Umbilical cord (tissue), 2 donors: ENCODE measurements at places on chromosomes 1 and 21.
A peak's percentile ranks its signal among the peaks of the same experiment; 100 is the strongest.

DNA sequence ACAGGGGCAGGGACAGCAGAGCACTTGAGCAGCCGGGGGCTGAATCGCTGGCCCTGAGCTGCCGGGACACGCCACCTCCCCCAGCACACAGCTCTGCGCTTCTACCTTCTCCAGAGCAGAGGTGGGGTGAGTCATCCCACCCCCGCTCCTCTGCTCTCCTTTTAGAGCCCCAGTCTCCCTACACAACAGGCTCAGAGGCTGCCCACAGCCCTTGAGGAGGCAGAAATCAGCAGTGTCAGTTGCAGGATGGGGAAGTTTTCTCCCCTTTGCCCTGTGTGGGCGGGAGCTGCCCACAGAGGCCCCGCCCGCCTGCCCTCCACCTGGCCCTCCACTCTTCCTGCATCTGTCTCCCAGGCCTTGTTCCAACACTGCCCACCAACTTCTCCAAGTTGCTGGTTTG is 94.6 kb downstream of the STUM start:
- no peak for DNase-seq

DNA sequence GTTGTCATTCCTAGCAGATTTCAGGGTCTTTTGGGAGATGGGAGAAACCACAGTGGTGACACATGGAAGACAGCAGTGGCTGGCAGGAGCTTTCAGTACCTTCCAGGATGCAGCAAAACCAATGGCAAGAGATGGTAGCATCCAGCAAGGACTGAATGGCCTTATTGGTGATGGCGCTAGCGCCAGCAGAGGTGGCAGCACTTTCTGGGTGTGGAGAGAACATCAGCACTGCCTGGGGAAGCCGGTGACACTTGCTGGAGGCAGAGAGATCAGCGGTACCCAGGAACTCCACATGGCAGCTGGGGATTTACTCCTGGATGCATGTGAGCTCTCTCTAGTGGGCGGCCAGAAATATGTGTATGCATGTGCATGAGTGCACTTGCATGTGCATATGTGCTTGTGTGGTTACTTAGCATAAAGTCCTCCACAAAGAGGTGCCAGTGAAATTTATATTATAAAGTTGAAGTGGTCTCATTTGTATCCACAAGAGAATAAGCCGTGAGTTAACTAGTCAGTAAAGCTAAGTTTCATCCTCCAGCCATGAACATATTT is 364.7 kb downstream of the LMX1A start:
- DNase-seq = no peak

GRCh38 chr21:41387824-41388223 is 26.0 kb downstream of the MX2 start:
- DNase-seq = no peak

DNA sequence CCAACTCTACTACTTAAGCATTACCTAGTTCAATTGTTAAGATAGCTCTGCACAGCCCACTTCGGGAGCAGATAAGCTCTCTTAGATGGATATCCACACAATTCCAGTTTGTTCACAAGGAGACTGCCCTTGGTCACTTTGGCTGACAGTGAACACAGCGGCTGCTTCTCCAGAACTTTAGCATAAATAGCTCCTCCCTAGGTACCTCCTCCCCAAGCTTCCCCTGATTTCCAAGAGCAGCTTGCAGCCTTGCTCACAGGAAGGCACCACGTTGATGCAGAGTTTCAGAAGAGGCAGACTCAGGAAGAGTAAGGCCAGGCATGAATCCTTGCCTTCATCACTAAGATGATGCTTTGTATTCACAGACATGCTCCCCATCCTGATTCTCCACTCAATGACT is 24.7 kb downstream of the TFF3 start:
- no peak for DNase-seq

DNA sequence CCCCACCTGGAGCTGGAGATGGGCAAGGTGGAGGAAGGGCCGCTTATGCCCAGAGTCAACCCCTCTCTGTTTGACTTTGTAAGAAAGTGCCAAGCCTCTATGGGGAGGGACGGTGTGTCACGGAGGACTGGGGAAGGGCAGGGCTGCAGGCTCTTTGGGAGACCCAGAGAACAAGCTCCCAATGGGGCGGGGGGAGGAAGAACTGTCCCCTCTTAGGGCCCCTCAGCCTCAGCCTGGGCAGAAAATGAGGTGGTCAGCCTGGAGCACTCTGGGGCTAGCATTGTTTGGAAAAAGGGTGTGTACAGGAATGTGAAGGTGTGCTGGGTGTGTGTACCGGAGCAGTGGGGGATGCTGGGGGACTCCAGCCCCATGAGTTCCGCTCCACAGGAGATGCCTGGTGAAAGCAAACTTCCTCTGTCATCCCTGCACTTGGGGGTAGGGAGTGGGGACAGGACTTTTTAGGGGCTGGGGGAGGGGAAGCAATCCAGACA is 1.2 kb upstream of the INAVA start:
- peak; percentile 7 for DNase-seq

- peak; percentile 79 for DNase-seq
Measured at GRCh38 chr1:55310505-55310971, 95.4 kb upstream of the USP24 start.

DNA sequence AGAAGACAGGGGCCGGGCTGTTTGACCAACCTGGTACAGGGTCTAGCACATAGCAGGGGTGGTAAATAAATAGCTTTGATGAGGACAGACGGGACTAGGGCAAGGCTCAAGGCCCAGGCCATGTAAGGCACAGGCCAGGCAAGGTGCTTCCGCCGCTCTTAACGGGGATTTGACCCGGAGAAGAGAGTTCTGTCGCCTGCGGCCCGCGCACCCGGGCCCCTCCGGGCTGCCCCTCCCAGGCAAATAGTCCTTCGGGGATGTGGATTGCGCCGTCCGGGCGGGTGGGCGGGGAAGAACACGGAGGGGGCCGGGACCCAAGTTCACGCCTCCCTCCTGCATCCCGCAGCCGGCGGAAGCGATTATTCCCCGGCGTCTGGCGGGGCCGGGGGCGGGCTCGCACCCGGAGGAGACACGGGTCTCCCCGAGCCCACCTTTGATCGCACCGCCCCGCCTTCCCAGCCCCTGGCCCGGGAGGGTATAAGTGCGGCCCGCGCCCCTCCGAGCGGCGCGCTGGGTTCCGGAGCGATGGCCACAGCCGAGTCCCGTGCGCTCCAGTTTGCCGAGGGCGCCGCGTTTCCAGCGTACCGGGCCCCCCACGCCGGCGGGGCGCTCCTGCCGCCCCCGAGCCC is at the start of gene MIXL1:
TSS of gene MIXL1 (plus strand) at position 508 of the 629 bp plus-strand sequence. CDS start at position 526, 18 bp downstream.
- no peak for DNase-seq

GRCh38 chr1:85274969-85275453 is 1.4 kb downstream of the BCL10 start:
- peak; percentile 64 for DNase-seq

GRCh38 chr1:84148758-84149157 is 4.7 kb downstream of the PRKACB start:
- DNase-seq = no peak

DNA sequence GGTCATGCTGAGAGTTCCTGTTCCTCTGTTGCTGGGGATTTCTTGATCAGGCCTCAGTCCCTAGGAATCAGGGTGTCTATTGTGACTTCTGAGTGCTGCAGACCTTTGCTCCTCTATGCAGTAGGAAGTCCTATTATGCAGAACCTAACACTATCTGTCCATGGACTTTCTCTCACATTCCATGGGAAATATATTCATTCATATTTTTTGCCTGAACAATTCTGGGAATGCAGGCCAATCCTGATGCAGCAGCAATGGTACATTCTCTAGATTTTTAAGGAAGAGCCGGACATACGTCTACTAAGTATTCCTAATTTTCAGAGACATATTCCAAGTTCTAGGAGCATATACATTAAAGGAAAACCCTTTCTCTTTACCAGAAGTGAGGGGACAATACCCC is 61.1 kb upstream of the C1orf87 start:
- no peak for DNase-seq

DNA sequence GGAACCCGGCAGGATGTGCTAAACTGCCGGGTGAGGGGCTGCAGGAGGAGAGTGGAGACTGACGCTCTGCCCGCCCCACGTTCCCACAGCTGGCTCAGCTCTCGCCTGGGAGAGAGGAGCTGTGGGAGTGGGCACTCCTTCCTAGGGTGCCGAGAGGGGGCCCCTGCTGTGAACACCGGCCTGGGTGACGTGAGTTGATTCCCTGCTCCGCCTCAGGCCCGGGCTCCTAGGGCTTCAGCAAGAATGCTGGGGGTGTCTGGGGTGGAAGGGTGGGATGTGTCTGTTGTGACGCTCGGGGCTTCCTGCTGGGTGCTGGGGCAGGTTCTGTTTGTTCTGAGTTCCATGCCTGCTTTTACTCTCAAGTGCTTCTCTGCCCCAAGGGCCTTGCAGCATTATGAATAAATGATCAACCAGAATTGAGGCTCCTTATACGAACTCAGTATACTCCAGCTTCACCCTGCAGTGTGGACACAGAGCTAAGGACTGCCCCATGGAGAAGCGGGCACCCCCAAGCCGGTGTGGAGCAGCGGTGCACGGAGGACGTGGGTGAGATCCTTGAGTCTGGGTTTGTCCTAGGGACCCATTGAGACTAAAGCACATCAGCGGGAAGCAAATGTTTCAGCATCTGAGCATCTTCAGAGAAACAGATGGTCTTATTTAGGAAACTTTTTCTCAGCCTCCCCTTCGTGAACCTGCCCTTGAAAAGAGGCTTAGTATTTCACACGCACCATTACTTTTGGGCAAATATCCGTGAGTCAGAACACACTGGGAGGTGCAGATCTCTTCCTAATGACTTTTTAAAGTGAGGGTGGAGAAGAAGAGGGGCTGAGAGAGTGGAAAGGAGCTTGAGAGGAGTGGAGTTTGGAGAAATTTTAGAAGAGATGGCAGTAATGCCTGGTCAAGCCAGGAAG is 41.7 kb downstream of the SYT6 start:
- no peak for DNase-seq

DNA sequence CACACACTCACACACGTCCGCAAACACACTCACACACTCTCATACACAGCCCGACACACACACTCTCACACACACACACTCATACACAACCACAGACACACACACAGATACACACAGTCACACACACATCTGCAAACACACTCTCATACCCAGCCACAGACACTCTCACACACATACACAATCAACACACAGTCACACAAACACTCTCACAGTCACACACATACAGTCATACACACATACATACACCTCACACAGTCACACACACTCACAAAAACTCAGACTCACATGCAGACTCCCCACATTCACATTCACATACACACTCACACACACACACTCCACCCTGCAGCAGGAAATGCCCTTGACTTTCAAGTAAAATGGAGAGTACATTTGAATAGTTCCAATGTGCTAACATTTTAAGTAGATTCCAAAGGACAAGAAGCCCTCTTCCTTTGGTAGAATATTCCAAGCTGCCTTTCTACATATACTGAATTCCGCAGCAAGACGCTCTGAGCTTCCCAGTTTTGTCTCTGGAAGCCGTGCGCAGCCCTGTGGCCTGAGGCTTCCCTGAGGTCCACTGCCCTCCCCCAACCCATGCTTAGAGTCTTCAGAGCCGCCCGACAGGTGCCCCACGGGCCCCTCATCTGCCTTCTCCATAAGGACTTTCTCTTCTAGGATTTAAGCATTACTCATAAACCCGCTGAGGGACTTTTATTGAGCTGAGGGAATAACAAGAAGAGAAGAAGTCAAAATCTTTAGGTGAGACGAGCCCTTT is 9.7 kb downstream of the BATF3 start:
- DNase-seq = peak; percentile 61

- no peak for DNase-seq
Measured at GRCh38 chr1:90959352-90960206, 62.3 kb downstream of the ZNF644 start.

GRCh38 chr1:41590331-41590730 is 105.8 kb upstream of the EDN2 start:
- DNase-seq = no peak

- DNase-seq = no peak
Measured at GRCh38 chr1:36882536-36883285, 151.6 kb downstream of the GRIK3 start.

- DNase-seq = peak; percentile 27
Measured at GRCh38 chr1:40736085-40736531, 44.6 kb downstream of the NFYC start.

- no peak for DNase-seq
Measured at GRCh38 chr1:68615312-68615711, 118.4 kb upstream of the DEPDC1 start.

- DNase-seq = no peak
Measured at GRCh38 chr1:56525489-56526041, 53.8 kb downstream of the PLPP3 start.

- peak; percentile 66 for DNase-seq
Measured at GRCh38 chr1:44672961-44673674, 1.2 kb downstream of the TMEM53 start.

GRCh38 chr1:17194133-17194475 is 10.8 kb upstream of the PADI1 start:
- DNase-seq = no peak

DNA sequence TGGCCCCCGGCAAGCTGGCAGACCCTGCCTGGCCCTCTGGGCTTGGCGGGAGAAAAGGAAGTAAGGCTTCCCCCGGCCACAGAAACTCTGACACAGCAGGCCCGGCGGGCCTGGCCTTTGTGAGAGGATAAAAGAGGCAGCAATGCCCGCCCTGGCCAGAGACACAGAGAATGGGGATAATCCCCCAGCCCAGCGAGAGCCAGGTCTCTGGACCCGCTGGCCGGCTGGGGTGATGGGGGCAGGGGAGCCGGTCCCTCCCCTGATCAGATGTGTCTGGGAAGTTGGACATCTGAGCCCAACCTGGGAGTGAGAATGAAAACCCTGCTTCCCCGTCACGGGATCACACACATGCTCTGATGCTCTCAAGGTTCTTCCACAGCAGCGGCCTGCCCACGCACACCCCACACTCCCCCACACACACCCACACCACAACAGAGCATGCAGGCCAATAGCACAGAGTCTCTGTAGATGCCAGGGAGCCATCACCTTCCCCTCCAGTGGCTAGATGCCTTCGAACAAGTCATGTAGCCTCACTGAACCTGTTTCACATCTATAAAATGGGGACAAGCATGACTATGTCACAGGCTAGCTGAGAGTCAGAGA is 4.2 kb downstream of the RSPO1 start:
- DNase-seq = no peak

DNA sequence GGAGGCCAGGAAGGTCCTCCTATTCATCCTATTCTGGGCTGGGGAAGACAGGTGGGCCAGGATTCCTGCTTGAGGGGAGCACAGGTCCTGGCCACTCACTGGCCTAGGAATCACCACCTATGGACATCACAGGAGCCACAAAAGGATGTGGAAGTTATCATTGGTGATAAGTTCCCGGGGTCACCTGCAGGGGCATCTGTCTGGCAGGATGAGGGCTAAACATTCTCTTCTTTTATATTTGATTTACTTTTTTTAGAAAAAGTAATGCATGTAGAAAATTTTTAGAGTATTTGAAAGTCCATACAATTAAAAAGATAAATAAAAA is 33.2 kb upstream of the KIAA0040 start:
- no peak for DNase-seq

- no peak for DNase-seq
Measured at GRCh38 chr1:217528271-217528670, 102.6 kb downstream of the GPATCH2 start.

- DNase-seq = no peak
Measured at GRCh38 chr1:230925608-230926007, 53.1 kb downstream of the TTC13 start.
